NCI-H1092 (cell line): ENCODE measurements at places on chromosomes 2 and 18.

- no peak for DNase-seq
Observed at GRCh38 chr18:24514439-24514838, 54.0 kb downstream of the HRH4 start.

DNA sequence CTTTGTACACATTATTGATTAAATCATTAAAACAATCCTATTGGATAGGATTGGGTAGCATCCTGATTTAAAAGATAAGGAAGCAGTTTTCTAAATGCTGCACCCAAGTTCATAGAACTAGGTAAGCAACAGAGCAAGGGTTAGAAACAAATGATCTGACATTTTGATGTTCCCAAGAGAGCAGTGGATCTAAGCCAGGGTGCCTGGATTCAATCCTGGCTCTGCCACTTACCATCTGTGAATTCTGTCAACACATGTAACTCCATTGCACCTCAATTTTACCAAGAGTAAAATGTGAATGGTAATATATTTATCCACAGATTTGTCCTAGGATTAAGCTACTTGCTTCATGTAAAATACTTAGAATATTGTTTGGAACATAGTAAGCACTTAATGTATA is 982.6 kb upstream of the FANCL start:
- no peak for DNase-seq

DNA sequence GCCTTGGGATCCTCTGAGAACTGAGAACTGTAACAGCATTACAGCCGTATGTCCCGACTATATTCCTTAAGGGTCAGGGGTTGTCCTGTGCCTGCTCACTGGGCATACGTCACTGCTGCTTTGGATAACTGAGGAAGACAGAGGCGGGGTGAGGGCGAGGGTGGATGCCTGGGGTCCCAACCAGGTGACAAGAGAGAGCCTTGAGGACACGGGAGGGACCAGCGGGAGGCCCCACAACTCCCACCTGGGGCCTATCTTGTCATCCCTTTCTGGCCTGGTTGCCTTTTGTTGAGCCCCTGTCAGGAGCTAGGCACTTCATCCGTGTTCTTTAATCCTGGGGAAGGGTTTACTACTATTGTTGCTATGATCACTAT is 28.8 kb downstream of the INPP5D start:
- no peak for DNase-seq

DNA sequence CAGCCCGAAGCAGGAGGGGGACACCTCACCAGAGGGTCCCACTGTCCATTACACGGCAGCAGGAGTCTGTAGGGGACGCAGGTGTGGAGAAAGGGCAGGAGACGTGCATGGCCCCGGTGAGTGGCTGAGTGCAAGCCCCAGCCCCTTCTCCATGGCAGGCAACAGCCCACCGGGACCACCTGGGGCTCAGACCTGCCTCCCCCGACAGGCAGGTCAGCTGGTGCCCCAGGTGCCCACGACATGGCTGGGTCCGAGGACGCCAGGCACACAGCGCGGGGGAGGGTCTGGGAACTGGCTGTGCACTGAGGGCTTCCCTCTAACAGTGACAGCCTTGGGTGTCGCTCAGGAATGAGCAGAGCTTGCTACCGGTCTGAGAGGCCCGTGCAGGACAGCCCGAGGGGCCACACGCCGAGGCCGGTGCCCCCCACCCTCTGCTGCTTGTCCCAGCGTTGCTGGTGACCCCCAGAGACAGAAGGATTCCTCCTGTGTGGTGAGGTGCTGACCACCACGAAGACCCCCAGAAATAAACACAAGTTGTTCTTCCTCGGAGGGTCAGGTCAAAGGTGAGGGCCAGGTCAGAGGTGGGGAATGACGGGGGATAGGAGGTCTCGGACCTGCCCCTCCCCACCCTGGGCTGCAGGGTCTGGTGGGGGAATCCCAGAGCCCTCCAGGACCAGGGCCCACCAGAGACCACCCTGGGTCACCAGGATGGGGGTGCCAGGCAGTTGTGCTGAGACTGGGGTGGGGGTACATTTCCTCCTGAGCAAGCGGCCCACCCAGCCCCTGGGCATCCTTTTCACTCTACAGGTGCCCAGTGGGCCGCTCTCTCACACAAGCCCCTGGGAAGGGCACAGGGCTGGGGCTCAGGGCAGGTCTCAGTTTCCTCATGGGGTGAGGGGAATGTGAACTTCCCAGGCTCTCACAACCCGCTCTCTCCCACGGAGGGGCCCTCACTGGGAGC is 50.6 kb downstream of the SLC66A2 start:
- no peak for DNase-seq

DNA sequence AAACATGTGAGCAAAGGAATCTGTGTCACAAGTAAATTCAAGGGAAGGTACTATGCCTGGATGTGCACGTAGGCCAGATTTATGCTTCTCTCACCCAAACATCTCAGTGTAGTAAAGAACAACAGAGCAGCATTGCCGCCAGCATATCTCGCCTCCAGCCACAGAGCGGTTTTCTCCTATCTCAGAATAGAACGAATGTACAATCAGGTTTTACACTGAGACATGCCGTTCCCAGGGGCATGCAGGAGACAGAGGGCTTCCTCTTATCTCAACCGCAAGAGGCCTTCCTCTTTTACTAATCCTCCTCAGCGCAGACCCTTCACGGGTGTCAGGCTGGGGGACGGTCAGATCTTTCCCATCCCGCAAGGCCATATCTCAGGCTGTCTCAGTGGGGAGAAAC is 175.3 kb downstream of the RPIA start:
- no peak for DNase-seq

- DNase-seq, result no peak
Observed at GRCh38 chr2:4900242-4900641, 791.9 kb upstream of the SOX11 start.

- no peak for DNase-seq
Observed at GRCh38 chr18:76169733-76170132, 325.3 kb downstream of the ZNF516 start.

DNA sequence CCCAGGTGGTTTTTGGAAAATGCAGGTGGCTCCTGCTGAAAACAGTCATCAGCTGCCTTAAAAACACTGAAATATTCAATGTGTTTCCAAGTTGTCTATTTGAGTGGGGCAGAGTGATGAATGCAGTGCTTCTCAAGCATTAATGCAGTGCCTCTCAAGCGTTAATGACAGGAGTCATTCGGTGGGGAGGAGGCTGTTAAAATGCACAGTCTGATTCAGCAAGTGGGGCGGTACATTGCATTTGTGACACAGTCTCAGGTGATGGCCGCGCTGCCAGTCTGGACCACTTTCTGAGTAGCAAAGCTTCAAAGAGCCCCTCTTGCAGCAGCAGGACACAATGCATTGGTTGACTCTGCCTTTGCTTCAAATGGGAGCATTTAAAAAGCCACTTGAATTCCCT is 231.4 kb upstream of the RGPD4 start:
- no peak for DNase-seq

- no peak for DNase-seq
Observed at GRCh38 chr2:177265824-177266817, 1.6 kb upstream of the NFE2L2 start.

DNA sequence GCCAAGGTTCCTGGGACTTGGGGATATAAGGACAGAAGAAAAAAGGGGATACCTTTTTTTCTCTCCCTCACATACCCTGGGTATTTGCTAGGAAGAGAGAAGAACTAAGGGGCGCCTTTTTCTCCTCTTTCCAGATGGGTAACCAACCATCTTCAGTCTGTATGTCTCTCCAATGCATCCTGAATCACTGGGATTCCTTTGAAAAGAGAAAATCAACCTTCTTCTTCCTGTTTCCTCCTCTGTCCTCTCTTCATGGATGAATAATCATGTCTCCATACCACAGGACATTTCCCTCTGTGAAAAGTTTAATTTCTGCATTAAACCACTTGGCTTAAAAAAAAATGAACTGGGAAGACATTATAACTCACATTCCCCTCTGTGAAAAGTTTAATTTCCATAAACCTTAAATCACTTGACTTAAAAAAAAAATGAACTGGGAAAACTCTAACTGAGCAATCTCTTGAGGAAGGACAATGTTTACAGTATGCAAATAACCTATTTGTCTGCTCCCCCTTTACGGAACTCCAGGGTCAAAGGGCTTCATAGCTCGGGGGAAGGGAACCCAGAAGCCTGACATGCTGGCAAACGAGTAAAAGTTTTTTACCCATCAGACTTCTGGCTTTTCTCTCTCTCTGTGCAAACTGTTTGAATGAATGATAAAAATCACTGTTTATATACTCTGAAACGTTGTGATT is 56.7 kb upstream of the FAM98A start:
- DNase-seq, result no peak

DNA sequence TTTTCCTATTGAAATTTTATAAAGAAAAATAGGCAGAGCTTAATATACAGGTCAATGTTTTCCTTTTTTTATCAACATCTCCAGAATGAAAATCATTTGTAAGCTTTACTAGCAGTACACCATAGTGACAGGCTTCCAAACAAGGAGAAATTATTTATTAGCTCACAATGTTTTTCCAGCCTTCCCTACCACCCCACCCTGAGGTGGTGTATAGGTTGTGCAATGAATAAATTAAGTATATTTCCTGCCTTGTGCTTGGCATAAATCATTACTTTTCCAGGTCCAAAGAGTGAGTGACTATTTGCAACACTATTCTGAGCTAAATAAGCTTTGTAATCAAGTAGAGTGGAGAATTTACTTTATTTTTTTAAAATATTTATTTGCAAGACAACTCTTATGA is 876.2 kb upstream of the POU3F3 start:
- no peak for DNase-seq

DNA sequence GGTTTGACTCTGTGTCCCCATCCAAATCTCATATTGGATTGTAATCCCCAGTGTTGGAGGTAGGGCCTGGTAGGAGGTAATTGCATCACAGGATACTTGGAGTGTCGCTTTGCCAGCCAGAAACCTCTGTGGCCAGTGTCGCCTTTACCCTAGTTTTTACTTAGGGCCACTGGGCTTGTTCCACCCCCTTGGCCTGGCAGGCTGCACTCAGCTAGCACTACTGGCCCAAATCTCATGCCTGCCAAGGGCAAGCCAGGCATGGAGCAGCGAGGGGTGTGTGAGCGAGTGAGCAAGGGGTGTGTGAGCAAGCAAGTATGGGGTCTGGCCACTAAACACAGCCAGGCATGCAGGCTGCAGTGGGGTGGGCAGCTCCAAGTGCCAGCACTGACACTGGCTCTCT is 178.7 kb upstream of the MGAT5 start:
- DNase-seq, result no peak

- DNase-seq, result no peak
Observed at GRCh38 chr2:105488285-105488684, 89.4 kb upstream of the FHL2 start.

- no peak for DNase-seq
Observed at GRCh38 chr2:54503192-54503591, 47.1 kb downstream of the SPTBN1 start.

DNA sequence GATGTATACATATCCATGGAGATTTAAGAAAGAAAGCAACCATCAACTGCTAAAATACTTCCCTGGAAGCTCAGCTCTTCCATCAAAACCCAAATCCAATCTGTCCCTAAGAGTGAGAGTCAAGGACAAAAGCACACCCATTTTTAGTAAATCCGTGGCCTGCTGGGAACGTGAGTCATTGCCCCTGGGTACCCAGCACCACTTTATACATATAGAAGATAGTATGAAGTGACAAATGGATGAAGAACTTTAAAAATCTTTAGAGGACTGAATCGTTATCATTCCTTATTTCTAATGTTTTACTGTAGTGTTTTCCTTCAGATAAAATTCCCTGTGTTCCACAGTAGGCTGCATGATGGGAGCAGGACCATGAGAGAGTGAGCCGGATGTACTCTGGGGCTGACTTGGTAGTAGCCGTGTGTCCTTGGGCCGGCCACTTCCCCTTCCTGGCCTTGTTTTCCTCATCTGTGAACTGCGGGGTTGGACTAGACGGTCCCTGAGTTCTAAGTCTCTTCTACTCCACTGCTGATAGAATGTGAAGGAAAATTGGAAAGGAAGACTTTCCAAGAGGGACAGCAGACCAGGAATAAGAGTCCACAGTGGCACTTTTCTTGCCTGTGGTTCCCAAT is 28.5 kb upstream of the CEP68 start:
- no peak for DNase-seq

GRCh38 chr2:192029089-192029488 is 165.6 kb downstream of the TMEFF2 start:
- no peak for DNase-seq

DNA sequence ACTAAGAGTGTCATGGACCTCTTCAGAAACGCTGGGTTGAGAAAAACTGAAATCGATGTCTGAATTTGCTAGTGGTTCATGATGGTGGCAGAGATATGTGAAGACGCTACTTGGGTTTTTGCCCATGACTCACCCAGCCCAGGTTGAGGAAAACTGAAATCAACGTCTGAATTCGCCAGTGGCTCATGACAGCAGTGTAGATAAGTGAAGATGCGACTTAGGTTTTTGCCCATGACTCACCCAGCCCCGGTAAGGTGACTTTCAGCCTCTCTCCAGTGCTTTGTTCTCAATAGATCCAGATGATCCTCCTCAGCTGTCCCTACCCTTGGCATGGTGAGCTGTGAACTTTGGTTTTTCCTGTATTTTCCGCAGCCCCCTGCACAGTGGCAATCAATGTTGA is 105.3 kb upstream of the SIX3 start:
- DNase-seq, result no peak

DNA sequence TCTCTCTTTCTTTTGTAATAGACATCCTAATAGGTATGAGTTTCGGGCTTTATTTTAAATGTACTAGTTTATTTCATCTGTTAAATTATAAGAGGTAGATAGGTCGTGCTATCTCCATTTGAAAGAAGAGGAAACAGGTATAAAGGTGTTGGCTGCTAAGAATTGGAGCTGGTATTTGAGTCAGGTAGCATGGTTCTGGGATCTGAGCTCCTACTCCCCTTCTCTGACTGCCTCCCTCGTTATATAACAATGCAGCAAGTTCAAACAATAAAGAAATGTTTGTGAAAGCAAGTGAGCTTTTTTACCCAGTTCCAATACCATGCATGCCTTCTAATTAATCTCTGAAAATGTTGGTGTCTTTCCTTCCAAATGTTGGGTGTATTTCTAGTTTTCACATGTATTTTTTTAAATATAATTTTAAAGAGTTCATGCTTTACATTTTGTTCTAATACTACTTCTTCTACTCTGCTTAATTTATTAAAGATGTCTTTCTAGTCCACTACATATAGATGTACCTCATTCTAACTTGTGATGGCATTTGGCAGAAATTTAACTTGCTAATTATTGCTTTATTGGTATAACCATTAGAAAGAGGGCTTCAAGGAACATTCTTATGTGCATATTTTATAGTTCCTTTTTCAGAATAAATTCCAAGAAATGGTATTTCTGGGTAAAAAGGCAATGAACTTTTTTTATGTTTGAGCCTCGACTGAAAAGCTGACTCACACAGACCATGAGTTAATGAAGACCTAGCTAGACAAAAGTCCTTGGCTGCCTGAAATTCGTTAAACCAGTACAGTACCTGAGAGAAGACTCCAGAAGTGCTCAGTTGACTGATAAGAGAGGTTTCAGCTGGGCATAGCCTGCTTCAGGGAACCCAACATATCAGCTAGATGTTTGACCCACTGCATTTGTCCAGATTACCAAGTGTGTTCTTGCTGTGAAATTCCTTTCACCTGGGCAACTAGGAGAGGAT is 133.5 kb downstream of the CERS6 start:
- no peak for DNase-seq

DNA sequence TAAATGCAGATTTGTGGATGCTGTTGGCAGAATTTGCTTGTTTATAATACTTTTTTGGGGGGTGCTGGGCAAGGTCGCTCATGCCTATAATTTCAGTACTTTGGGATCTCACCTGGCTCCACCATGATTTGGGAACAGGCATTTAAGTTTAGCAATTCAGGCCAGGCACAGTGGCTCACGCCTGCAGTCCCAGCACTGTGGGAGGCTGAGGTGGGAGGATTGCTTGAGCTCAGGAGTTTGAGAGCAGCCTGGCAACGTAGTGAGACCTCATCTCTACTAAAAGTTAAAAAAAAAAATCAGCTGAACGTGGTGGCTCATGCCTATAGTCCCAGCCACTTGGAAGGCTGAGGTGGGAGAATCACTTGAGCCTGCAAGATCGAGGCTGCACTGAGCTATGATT is 20.7 kb downstream of the TANC1 start:
- no peak for DNase-seq
